ENCODE measurements at places on chromosomes 5 and 9. TPM values are rescaled to one million over a fixed set of nuclear protein-coding genes. Genes with fewer than 3 reads are reported as not detected.

- no peak overlapping the region for H3K27ac ChIP-seq
- peaks cover 4% of the 10 kb centered on the region for H3K4me1 ChIP-seq
- H3K27me3 ChIP-seq: peaks cover 9% of the 10 kb centered on the region
- H3K4me3 ChIP-seq: no peak overlapping the region
- H3K36me3 ChIP-seq: no peaks in the 10 kb centered on the region
These were observed 17.8 kb upstream of the TRAF1 start for GRCh38 chr9:120944434-120944843.

- DNase-seq: no peak
- H3K27ac ChIP-seq: no peak overlapping the region
- H3K4me1 ChIP-seq: no peaks in the 10 kb centered on the region
- no peaks in the 10 kb centered on the region for H3K36me3 ChIP-seq
These were observed 153.7 kb downstream of the TLE1 start for GRCh38 chr9:81535542-81536241.

NME5 gene
- total RNA-seq: not detected

INSL6 gene
- not detected for total RNA-seq

IL5 gene
- total RNA-seq: 2.6 TPM
